ENCODE measurements at places on chromosomes 6 and 20.

GRCh38 chr6:136551103-136551502, 881 bp upstream of the MAP7 start:
- DNase-seq = no peak

DNA sequence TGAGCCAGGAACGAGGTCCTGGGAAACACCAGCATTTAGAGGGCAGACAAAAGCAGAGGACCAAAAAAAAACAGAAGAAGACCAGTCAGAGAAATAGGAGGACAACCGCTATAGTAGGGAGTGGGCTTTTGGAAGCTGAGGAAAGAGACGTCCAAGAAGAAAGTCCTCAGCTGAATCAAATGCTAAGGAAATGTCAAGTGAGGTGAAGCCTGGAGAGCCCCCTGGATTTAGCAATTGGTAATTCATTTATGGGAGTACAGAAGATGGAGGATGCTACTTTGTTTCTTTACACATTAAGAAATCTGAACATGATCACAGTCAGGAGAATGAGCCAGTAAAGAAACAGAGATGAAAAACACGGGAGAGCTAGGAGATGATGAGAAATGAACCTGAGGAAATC, 41.1 kb downstream of the LRP11 start:
- DNase-seq = no peak

GRCh38 chr6:81253821-81254220, 498.7 kb downstream of the TENT5A start:
- peak; percentile 25 for DNase-seq

- DNase-seq = no peak
Observed at GRCh38 chr6:389622-390021, 1.9 kb upstream of the IRF4 start.

GRCh38 chr6:129777371-129777770, 67.4 kb upstream of the ARHGAP18 start:
- DNase-seq = no peak

DNA sequence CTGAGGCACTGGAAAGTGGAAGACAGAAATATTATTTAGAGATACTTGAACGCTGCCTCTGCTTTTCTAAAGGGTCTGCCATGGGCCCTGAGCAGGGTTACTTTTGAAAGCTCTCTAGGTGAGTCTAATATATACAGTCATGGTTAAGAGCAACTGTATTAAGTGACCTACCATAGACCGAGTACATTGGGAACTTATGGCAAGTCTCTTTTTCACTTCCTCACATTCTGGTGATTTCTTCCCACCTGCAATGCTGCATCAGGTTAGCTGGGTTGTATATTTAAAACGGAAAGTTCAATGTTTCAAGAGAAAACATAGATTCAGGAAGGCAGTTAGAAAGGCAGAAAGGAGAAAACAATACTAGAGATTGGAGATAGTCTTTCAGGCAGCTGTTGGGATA, 154.7 kb downstream of the PHF3 start:
- no peak for DNase-seq

DNA sequence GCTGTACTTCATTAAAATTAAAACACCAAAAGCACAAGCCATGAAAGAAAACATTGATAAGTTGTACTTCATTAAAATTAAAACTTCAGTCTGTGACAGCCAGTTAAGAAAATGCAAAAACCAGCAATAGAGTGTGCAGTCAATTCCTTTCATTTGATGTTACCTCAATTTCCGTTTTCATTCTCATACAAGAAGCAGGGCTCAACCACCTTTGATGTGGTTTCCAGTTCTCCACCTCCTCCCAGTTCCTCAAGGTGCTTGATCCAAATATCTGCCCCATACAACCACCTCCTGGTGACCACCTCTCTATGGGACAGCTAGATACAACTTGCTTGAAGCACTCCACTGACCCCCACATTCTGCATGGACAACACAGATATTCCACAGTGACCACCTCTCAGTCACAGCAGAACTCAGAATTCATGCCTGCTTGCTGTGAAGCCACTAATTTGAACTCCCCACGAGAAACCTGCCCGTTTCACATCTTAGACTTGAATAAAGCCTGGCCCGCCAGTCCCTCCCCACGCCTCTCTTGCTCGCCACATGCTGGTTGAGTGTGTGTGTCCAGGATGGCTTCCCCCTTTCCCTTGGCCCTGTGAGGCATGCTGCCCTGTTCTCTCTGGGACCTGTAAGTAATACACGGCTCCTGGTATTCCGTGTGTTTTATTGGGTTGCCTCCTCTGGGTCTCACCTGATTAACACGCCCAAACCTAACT, 66.1 kb downstream of the FAM50B start:
- no peak for DNase-seq

- DNase-seq = peak; percentile 77
Observed at GRCh38 chr6:71107911-71108420, 151.1 kb upstream of the B3GAT2 start.

- no peak for DNase-seq
Observed at GRCh38 chr20:57663241-57663640, 43.0 kb upstream of the ZBP1 start.

GRCh38 chr20:11084508-11084907, 410.7 kb upstream of the JAG1 start:
- DNase-seq = no peak

- DNase-seq = no peak
Observed at GRCh38 chr6:12289365-12289919, 719 bp upstream of the EDN1 start.

DNA sequence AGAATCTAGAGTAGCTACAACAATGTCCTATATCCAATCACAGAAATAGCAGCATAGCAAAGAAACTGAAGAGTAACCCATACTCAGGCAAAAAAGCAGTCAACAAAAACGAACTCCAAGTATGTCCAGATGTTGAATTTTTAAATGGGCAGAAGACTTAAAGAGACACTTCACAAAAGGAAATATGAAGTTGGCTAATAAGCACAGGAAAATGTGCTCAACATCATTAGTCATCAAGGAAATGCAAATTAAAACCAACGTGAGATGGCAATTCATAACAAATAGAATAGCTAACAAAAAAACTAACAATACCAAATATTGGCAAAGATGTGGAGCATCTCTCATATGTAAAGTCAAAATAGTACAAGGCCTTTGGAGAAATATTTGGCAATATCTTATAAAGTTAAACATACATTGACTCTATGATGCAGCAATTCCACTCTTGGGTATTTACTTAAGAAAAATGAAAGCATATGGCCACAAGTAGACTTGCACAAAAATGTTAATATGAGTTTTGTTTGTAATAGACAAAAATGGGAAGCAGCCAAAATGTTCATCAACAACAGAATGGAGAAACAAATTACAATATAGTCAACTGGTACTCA, 37.7 kb downstream of the FRK start:
- DNase-seq = peak; percentile 16

DNA sequence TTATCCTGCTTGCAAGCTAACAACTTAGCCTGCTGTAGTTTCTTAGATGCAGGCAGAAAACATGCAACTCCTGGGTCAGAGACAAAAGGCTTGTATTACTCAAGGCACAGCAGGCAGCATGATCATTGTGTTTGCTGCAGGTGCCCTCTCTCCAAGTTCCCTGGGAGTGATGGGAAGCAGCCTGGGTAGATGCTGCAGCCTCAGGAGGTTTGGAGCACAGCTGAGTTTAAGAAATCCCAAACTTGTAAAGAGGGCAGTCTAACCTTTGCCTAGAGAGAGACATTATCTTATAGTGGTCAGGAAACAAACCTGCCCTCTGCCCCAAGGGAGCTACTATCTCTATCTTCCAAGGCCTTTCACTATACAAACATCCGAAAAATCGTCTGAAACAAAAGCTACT, 61.1 kb downstream of the PFDN4 start:
- no peak for DNase-seq

GRCh38 chr6:99356641-99357040, 7.2 kb upstream of the FAXC start:
- no peak for DNase-seq

- no peak for DNase-seq
Observed at GRCh38 chr6:36559011-36559793, 11.9 kb upstream of the STK38 start.

DNA sequence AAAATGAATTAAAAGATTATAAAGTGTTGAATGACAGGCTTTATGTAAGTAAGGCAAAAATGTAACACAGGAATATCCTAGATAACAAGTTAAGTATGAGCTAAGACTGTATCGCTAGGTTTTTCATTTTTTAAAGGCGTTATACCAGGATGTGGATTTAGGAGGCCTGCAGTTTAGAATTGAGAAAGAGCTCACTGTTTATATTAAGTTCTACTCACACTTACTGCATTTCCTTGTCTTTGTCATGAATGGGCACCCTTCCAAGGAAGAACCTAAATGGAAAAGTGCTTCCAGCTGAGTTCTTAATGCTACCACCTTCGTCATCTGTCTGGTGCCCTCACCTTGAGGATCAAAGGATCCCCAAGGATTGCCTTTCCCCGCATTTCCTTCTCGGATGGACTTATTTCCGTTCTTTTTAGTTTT, 148.7 kb downstream of the SOX4 start:
- DNase-seq = peak; percentile 53

- no peak for DNase-seq
Observed at GRCh38 chr6:65468307-65468706, 238.7 kb downstream of the EYS start.

DNA sequence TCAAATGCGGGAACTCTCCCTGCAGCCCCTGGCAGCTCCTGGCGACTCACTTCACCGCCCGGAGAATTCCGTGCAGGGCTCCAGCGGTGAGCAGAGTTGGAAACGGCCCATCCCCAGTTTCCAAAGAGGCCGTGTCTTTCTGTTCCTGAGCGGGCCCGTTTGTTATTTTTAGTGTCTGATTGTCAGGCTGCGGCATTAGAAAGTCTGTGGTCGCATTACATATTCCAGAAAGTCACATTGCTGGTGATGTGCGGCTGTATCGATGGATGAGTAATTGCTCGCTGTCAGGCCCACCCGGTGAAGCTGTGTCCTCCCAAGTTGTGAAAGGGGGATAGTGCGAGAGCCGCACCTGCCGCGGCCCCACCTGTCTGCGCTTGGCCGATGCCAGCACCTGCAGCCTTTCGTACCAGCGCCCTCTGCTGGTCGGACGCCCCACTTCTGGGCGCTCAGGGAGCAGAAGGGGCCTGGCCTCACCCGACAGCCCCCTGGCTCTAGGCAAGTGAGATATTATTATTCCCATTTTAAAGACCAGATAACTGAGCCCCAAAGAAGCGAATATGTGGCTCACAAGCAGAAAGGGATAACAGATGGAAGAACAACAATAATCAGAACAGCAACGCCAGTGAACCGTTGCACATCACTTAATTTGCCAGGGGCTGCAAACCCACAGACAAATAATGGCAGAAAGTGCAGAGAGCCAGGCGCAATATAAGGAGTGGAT, 244.9 kb downstream of the TSHZ2 start:
- peak; percentile 1 for DNase-seq

- DNase-seq = no peak
Observed at GRCh38 chr20:61230166-61230565, 21.9 kb upstream of the CDH4 start.

DNA sequence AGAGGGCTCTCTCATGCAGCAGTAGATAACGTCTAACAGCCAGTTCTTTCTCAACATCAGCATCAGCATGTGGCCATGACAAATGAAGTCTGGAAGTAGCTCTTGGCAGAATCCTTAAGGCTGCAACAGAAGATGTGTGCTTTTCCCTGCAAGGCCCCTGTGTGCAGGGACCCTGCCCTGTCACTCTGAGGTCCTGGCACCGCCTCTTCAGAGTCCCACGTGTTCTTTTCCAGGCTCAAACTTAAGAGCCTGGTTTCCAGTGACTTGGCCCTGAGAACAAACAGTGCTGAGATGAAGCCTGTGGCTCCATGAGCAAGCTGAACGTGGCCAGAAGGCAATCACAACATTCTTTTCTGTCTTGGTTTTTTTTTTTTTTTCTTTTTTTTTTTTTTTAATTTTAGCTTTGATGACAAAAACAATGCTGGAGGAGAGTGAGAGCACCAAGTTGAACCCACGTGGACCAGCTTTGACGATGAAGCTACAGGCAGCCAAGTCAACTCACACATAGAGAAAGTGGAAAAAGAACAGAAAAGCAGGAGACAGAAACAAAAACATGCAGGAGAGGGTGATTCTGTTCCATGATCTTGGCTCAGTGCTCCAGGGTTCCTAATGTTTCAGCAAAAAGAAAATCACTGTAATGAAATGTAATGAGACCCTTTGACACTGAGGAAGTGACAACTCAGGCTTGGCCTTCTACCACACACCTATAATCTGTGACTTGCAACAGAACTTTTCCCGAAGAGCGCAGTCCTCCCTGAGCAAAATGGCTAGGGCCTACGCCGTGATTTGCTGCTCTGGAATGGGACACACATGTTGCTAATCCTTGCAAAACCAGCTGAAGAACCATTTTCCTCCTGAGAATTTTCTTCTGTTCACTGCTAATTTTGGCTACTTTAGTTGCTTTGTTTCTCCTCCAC, 86.1 kb downstream of the FOXC1 start:
- peak; percentile 59 for DNase-seq

DNA sequence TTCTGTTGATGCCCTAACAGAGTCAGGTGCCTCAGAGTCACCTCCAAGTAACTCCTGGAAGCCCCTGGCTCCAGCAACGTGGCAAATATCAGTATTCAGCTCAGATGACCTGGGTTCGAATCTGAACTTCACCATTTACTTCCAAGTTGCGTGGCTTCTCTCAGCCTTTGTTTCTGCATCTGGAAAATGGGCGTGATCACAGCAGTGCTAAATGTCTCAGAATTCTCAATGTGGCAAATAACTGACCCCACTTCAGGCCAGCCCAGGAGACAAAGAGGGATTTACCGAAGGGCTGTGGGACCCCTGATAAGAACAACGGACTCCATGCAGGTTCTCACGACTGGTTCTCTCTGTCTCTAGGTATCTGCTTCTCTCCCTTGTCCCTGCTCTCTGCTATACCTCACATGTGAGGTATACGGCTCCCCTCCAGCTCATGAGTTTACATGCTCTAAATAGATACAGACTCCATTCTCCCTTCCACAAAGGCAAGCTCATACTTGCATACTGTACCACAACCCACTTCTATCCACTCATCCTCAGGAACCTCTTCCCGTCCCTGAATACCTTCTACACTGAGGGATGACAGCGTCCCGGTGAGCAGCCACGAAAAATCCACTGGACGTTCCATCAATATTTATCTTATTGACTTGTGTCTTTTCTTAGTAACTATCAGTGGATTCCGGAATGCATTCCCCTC, 84.1 kb downstream of the SNX5 start:
- no peak for DNase-seq

GRCh38 chr20:9574181-9574580, 59.8 kb downstream of the LAMP5 start:
- no peak for DNase-seq

- no peak for DNase-seq
Observed at GRCh38 chr6:4747588-4747987, 28.6 kb upstream of the CDYL start.

GRCh38 chr6:134196568-134197193, 121.2 kb downstream of the SGK1 start:
- DNase-seq = no peak

- no peak for DNase-seq
Observed at GRCh38 chr6:46772762-46773161, 20.4 kb upstream of the MEP1A start.

GRCh38 chr20:50842821-50843220, 48.0 kb downstream of the BCAS4 start:
- no peak for DNase-seq

DNA sequence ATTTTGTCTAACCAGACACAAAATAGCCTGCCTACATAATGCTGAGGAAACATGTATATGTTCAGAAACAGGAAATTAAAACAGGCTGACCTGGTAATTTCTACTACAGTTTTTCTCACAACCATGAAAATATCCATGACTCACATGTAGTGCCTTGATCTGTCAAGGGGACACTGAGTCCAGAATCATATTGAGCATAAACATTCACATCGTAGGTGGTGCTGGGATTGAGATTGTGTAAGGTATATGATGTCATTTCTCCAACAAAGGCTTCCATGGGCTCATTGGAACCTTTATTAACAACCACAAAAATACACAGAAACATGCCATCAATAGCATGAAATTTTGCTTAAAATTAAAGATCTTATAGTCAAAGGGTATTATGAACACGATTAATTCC, 80.9 kb downstream of the COL12A1 start:
- no peak for DNase-seq
